Erythroblast (primary cell): ENCODE measurements at places on chromosomes 4 and X.
A peak's percentile ranks its signal among the peaks of the same experiment; 100 is the strongest.

DNA sequence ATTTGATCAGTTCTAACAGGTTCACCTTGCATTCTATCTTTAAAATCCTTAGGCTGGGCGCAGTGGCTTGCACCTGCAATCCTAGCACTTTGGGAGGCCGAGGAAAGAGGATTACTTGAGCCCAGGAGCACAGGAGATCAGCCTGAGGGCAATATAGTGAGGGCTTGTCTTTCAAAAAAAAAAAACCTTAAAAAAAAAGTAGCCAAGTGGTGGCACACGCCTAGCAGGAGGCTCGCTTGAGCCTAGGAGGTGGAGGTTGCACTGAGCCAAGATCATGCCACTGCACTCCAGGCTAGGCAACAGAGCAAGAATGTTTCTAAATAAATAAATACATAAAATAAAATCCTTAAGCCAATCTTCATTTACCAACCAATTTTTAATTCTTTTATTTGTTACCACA is 75.6 kb downstream of the PRSS12 start:
- no peak for DNase-seq

GRCh38 chr4:38917481-38918025 is 49.9 kb downstream of the FAM114A1 start:
- DNase-seq, result no peak

GRCh38 chr4:119478446-119479179 is 150.0 kb downstream of the PDE5A start:
- DNase-seq, result no peak

DNA sequence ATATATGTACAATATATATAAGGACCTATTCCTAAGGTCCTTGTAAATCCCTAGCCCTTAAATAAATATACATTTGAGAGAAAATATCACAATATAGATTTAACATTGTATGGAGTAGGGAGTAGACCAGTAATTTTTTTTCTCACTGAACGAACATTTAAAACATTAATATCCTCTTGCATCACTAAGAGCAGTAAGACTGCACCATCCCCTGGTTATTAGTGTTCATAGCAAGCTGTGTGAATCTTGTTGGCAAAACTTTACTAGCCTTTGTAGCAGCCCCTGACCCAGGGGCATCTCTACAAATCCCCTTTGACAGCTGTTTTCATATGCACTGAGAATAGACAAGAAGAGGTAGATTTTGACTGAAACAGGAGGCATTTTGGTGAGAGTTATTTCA is 146.5 kb downstream of the IL1RAPL2 start:
- DNase-seq, result no peak

DNA sequence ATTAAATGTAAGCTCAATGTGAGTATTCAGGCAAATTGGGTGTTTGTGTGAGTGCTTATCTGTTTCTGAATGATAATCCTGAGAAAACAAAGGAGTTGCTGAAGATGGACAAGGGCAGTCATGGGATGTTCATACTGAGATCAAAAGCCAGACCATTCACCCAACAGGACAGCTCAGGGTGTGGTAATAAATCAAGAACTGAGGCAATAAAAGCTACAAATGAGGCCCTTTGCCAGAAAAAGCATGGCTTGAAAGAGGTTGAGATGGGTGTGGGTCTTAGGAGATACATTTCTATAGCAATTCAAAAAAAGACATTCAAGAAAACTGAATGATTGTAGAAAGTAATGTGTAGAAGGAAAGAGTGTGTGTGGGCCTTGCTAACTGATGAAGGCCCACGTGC is 425.8 kb upstream of the BOD1L1 start:
- DNase-seq, result no peak

- no peak for DNase-seq
These were observed 520.5 kb upstream of the NR3C2 start for GRCh38 chr4:148962539-148963290.

GRCh38 chr4:41933997-41934503 is 1.2 kb upstream of the TMEM33 start:
- DNase-seq, result peak; percentile 10

- DNase-seq, result no peak
These were observed 55.5 kb downstream of the SCML1 start for GRCh38 chrX:17792826-17793225.

DNA sequence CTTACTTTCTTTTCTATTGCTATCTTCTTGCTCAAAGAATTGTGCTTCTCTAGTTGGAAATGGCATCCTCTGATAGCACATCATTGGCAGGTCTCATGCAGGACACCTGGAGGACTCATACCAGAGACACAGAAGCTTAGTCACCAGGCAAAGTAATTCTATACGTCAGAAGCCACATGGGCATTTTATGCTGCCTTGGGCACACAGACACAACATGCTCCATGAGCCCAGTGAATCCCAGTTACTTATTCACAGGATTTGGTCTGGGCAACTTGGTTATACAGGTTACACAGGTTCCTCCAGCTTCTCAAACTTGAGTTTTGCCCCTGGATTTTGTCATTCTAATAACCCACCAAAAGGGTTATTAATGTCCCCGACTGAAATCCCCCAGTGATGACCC is 7.1 kb downstream of the RASSF6 start:
- DNase-seq, result no peak

DNA sequence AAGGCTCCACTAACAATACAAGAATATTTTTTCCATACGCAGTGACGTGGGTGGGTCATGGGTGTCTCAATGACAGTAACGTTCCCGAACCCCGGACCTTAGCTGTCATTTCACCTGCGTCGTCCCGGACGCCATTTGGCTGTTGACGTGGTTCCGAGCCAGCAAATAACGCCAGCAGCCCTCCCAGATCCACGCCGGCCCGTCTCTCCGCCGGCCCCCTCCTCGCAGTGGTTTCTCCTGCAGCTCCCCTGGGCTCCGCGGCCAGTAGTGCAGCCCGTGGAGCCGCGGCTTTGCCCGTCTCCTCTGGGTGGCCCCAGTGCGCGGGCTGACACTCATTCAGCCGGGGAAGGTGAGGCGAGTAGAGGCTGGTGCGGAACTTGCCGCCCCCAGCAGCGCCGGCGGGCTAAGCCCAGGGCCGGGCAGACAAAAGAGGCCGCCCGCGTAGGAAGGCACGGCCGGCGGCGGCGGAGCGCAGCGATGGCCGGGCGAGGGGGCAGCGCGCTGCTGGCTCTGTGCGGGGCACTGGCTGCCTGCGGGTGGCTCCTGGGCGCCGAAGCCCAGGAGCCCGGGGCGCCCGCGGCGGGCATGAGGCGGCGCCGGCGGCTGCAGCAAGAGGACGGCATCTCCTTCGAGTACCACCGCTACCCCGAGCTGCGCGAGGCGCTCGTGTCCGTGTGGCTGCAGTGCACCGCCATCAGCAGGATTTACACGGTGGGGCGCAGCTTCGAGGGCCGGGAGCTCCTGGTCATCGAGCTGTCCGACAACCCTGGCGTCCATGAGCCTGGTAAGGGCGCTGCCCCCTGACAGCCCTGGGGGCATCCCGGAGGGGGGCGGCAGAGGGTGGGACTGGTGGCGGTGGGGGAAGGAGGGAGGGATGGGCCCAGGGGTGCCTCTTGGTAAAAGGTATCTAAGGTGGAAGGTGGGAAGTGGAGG is at the start of gene CPE:
Gene CPE (plus strand): TSS at position 264 of the 933 bp plus-strand sequence. CDS start 214 bp downstream, at position 478.
- DNase-seq, result peak; percentile 45

- no peak for DNase-seq
These were observed 162.4 kb upstream of the PRDX4 start for GRCh38 chrX:23504895-23505294.

DNA sequence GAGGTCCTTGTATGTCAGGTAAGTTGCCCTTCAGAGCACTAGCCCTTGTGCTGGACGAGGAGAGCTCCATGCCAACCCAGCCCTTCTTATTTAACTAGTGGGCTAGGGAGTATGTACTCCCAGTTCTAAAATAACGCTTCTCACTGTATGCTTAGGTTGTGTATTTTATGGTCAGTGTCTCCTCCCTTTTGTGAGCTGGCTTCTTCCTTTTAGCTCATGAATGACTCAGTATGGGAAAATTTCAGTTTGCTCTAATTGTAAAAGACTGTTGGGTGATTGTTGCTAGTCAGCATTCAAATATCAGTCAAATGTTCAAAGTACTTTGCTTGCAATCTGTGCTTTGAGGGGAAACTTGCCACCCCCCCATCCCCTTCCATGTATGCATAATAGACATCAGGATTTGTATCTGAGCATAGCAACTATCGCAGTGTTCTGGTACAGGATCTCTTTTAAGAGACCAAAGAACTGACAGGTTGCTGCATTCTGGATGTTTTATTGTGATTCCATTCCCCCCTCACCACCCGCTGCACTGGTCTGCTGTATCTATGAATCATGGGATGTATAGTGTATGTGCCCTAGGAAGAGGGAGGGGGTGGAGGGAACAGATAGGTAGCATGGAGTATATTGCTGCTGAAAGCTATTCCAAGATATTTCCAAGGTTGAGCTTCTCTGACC is 34.7 kb downstream of the DLG3 start:
- no peak for DNase-seq

- DNase-seq, result no peak
These were observed 62.0 kb upstream of the VCX2 start for GRCh38 chrX:8233091-8233490.

DNA sequence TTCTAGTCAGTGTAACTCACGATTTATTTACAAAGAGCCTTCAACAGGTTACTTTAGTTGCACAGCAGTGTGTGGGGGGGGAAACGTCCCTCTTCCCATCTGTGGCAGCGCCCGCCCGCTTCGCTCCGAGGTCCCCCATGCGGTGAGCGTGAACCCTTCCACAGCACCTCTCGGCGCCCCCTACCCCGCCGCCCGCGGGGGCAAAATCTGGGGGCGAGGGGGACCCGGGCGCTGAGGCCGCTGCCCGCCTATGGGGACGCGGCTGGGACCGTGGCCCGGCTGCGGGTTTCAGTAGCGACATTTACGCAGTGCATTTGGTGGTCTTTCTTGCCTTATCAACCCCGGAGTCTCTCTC is 6.4 kb downstream of the NKX6-1 start:
- DNase-seq, result no peak

DNA sequence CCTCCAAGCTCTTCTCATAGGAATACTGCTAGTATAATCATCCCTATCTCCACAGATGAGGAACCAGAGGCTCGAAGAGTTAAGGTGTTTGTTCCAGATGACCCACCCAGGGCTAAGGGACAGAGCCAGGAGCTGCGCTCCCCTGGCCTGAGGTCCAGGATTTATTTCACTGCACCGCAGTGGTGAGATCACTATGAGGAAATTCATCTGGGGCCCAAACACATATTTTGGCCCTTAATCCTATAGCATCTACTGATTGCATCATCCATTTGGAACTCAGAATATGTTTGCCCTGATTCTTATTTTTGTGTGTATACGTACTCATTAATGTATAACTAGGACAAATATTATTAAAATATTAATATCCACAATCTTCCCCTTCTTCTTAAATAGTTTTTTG is 100.1 kb upstream of the RBPJ start:
- DNase-seq, result no peak

- DNase-seq, result peak; percentile 87
These were observed 85.7 kb upstream of the EXOC1L start for GRCh38 chr4:55733932-55734331.

- DNase-seq, result no peak
These were observed 570.8 kb upstream of the CPEB2 start for GRCh38 chr4:14431155-14432134.
